Glutamatergic neuron (in vitro differentiated cells): ENCODE measurements at places on chromosomes 2 and 18. TPM values are rescaled to one million over a fixed set of nuclear protein-coding genes. Genes with fewer than 3 reads are reported as not detected.

PLGLB2 gene
- total RNA-seq = 0.86 TPM

DNA sequence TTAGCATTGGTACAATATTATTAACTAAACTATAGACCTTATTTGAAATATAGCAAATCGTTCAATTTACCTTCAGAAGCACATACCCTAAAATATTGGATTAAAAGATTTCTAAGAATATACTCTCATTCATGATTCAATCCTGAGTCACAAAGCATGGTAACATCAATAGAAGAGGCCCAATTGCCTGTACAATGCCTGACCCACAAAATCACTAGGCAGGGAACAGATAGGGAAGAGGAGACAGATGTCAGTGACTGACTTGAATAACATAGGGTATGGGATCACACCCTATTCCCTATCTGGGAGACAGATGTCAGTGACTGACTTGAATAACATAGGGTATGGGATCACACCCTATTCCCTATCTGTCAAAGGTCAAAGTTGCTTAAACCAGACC lies 611.6 kb upstream of the VRK2 start:
- H3K4me3 ChIP-seq = no peak overlapping the region
- H3K36me3 ChIP-seq = no peaks in the 10 kb centered on the region
- peaks cover 5% of the 10 kb centered on the region for H3K27me3 ChIP-seq
- no peak for DNase-seq

DNA sequence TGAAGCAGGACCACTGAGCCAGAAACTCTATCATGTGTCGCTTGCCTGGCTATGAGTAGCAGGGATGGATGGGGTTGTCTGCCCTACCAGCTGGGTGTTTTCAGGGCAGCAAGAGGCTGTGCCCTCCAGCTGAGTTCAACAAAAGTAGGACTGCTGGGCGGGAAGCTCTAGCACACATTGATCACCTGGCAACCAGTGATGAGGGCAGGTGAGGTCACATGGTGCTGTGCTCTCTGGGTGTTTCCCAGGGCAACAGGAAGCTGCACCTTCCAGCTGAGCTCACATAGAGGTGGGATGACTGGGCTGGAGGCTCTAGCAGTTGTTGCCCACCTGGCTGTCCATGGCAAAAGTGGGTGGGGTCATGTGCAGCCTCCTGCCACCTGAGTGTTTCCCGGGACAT lies 487.3 kb upstream of the VWC2L start:
- H3K27ac ChIP-seq = no peak overlapping the region
- H3K4me1 ChIP-seq = no peaks in the 10 kb centered on the region
- H3K4me3 ChIP-seq = no peak overlapping the region
- no peak for DNase-seq
- peaks cover 6% of the 10 kb centered on the region for H3K27me3 ChIP-seq

DNA sequence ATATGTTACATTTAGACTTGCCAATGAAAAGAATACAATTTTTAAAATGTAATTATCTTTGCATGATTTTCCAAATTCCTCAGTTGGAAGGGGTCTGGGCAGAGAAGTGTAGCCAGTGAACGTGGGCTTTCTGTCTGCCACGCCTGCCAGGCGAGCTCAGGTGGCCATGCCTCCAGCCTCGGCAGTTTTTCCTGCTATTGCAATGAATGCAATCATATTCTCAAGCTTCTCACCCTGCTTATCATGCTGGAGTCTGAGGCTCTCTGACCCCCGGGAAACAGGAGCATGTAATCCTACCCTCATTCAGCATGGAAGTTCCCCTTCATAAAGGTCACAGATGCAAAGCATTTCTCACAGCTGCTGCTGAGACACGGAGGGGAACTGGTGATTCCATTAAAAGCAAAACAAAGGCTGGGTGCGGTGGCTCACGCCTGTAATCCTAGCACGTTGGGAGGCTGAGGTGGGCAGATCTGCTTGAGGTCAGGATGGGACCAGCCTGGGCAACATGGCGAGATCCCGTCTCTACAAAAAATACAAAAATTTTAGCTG lies 154.8 kb downstream of the MBP start:
- H3K27me3 ChIP-seq = peaks cover 7% of the 10 kb centered on the region
- H3K36me3 ChIP-seq = peaks cover 4% of the 10 kb centered on the region
- no peak overlapping the region for H3K4me3 ChIP-seq
- H3K4me1 ChIP-seq = peaks cover 57% of the 10 kb centered on the region

PIEZO2 gene
- total RNA-seq = 50.1 TPM

- no peaks in the 10 kb centered on the region for H3K4me1 ChIP-seq
- H3K36me3 ChIP-seq = no peaks in the 10 kb centered on the region
- H3K27ac ChIP-seq = no peak overlapping the region
- H3K4me3 ChIP-seq = no peak overlapping the region
- DNase-seq = no peak
Measured at GRCh38 chr2:211793690-211794089, 744.9 kb downstream of the ERBB4 start.

- no peak overlapping the region for H3K27ac ChIP-seq
- H3K4me3 ChIP-seq = no peak overlapping the region
- H3K4me1 ChIP-seq = peaks cover 8% of the 10 kb centered on the region
Measured at GRCh38 chr2:202681688-202682205, 47.0 kb downstream of the FAM117B start.

FSIP2 gene
- total RNA-seq = 56.4 TPM

- H3K4me1 ChIP-seq = no peaks in the 10 kb centered on the region
- no peaks in the 10 kb centered on the region for H3K36me3 ChIP-seq
- H3K27me3 ChIP-seq = peaks cover 2% of the 10 kb centered on the region
- no peak for DNase-seq
Measured at GRCh38 chr2:227864161-227864756, 7.2 kb upstream of the DAW1 start.
